ENCODE measurements at places on chromosomes 1 and 21.

DNA sequence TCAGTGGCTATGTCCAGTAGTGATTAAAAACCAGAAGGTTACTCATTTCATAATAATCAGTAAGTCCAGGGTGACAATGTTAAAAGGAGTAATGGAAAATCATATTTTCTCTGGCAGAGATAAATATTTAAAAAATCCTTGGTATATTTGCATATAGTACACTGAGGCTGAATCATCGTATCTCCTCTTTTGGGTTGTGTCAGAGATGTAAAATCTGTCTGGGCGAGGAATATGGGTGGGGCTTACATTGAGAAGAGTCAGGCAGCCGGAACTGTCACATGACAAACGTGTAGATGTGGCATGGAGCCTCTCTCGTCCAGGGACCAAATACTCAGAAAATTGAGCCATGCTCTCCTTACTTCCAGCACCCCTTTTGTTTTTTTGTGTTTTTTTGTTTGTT, 120.9 kb downstream of the FMN2 start:
- no peak for ATAC-seq

- no peak for ATAC-seq
Measured at GRCh38 chr1:205518661-205519540, 14.4 kb downstream of the CDK18 start.

DNA sequence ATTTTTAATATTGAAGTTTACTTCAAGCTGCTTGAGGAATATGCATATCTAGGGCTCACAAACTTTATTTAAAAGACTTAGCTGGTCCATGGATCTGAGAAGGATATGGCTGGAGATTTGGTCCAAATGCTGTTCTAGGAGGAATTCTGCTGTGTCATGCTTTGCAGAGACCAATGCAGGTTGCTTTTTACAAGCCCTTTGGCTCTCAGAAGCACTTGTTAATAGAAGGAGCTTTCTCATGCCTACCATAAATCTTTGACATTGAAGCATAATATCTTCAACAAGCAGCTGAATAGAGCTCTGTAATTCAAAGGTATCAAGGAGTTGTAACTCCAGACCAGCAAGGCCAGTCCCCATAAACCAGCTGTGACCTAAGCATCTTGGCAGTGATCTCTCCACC, 299.1 kb downstream of the HHAT start:
- no peak for ATAC-seq

DNA sequence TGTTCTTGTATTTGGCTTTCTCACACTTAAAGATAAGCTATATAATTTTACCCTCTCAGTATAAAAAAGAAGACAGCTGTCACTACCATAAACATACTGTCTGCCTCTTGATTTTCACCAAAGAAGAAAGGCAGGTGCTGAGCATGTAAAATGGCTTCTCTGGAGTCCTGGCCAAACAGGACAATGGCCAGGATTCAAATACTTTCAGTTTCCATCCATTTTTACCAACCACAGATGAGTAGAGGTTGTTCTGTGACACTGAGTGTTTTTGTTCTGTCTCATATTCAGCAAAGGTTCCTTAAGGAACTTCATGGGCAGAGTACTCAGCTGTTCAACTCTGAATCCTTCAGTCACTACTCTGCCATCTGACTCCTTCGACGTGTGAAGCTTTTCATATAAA, 29.4 kb upstream of the RAB3GAP2 start:
- ATAC-seq: no peak

DNA sequence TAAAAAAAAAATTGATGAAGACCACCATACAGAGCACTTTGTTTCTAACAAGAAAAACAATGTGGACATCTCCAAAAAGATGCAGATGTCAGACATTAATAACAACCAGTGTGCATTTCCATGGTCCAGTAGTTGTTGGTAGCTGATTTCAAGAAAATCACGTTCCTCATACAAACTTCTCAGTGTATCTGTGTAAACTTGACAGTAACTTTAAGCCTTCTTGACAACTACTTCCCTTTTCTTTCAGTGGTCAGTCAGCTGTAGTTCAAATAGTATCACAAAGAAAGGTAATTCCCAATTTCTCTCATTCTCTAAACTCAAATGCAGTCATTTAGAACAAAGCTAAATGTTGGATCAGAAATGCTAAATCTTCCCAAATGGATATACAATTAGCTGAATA, 879.9 kb downstream of the AMY1C start:
- no peak for ATAC-seq

GRCh38 chr21:29055080-29055479, 18.4 kb downstream of the CCT8 start:
- no peak for ATAC-seq

- ATAC-seq: no peak
Measured at GRCh38 chr1:198361237-198361767, 179.2 kb downstream of the ATP6V1G3 start.

DNA sequence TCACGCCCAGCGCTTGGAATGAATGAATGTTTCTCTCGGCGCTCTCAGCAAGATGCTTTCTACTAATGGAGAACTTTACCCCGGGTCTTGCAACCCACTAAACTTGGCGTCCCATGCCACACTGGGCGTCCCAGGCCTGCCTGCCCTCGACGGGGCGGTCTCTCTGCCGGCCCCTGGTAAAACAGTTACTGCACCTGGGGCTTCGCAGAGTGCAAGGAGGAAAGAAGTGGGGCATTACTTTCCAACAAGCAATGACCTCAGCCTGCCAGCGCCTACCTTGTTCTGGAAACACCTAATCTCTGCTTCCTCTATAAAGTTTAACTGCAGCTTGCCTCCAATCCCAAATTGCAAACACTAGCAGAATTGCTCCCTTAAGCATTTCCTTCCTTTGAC, 27.8 kb upstream of the NFIA start:
- ATAC-seq: no peak

DNA sequence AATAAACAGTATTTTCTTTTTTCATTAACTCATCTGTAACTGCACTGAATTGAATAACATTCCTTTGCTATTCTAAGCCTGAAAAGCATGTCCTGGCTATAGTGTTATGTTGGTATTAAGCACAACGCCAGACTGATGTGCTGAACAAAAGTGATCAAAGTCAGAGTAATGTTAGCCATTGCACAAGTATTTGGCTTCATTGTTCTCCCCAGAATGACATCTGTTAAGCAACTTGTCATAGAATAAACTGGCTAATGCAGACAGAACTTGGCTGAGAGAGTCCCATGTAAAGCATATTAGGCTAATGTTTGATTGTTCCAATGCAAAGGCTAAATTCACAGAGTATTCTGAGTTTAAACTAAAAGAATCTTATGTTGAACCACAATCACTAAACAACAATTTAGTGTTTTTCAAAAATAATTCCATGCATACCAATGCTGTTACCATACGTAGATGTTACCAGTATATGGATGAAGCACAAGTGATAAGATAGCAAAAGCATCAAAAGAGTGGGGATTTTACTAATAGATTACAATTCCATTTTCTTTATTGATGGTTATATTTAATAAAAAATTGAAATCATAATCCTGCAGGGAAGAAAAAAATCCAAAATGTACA, 235.3 kb upstream of the DMRTA2 start:
- ATAC-seq: peak; percentile 60

- ATAC-seq: peak; percentile 50
Measured at GRCh38 chr21:29075706-29076466, 2.4 kb upstream of the CCT8 start.

GRCh38 chr1:66275083-66275482, 258.9 kb upstream of the SGIP1 start:
- no peak for ATAC-seq

DNA sequence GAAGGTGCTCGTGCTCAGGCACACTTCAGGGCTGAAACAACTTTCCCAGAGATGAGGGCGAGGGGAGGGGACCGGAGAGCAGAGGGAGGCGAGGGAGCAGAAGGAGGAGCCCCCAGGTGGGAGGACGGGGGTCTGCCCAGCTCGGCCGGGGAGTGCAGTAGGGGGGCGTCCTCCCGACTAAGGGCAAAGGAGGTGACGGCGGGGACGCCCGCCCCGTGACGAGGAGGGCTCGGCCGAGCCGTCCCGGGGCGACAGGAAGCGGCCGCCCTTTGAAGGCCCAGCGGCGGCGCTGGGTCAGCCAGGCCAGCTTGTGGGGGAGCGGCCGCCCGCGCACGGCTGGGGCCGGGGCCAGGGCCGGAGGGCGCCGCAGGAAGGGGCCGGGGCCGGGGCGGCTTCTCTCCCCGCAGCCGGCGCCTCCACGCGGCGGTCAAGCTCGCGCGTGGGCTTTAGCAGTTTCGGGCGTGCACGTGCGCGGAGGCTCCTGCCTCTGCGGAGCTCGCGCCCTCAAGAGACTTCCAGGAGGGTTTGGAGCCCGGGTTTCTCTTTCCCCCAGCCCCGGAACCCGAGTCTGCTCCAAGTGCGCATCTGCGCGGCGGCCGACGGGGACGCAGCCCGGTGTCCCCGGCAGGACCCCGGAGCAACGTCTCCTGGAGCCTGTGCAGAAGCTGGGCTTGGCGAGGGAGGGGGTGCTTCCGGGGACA, 100.8 kb upstream of the SLC45A1 start:
- peak; percentile 37 for ATAC-seq

- ATAC-seq: no peak
Measured at GRCh38 chr1:238772322-238772721, 614.0 kb upstream of the CHRM3 start.

DNA sequence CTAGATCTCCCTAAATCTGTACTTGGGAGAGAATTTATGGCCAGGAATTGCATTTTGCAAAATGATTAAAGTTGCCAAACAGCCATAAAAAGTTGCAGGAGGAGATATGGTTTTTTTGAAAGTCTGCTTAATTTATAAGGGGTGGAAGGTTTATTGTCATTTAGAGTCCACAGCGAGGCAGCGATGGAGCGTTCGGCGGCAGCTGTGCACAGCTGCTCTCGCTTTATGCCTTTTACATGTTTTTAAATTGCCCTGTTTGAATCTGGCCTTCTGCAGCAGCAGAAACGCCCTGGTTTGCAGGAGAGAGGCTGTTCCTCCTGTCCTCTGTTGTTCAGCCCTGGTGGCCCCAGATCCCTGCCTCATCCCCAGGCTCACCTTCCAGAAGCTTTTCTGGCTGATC, 144.9 kb upstream of the POU3F1 start:
- ATAC-seq: no peak

DNA sequence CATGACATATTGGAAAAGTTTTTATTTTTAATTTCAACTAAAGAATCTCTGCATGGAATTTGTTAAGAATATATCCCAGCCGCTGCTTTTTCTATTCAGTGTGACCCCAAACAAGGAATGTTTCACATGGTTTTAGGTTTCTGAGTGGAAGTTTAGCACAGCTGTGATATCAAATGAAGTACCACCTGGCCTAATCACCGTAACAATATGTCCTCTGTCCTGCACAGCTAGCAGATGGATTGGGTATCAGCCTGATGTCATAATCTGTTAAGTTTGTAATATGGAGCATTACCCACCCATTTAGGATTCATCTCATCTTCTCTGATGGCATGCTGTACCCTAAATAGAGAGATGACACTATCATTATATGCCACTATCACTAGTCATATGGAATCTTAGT, 963.7 kb upstream of the ADGRL2 start:
- no peak for ATAC-seq

DNA sequence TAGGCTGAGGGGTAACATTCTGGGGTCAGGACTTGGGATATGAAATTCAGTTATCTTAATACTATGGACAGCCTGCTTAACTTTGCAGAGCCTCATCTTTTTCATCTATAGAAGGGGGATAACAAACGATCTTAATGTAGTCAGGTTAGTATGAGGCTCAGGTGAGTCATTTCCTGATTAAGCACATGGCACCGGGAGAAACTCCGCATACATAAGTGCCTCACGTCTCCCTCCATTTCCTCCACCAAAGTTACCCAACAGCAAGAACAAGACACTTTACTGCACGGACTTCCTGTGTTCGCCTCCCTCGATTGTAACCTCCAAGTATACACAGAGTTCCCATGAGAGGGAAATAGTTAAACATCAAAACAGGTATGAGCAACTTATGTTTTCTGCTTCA, 112.7 kb upstream of the COA6 start:
- peak; percentile 82 for ATAC-seq

GRCh38 chr1:101257500-101258325, 20.9 kb downstream of the S1PR1 start:
- peak; percentile 44 for ATAC-seq

GRCh38 chr1:208002078-208002477, 91.2 kb upstream of the CD34 start:
- no peak for ATAC-seq

DNA sequence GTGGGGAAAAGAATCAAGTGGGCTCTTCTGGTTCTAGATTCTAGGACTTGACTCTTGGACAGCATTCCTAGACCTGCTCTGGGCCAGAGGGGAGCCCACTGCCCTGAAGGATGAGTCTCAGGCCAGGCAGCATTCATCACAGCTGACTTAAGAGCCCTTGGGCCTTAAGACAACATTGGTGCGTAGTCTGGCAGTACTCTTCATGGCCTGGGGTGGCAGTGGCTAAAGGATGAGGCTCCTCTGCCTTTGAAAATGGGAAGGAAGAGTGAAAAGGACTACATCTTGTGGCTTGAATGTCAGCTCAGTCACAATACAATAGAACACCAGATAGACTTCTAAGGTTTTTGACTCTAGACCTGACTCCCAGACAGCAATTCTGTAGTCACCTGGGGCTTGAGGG, 1415.1 kb upstream of the PRMT6 start:
- ATAC-seq: no peak

- ATAC-seq: no peak
Measured at GRCh38 chr21:26795866-26796329, 49.3 kb downstream of the ADAMTS1 start.

DNA sequence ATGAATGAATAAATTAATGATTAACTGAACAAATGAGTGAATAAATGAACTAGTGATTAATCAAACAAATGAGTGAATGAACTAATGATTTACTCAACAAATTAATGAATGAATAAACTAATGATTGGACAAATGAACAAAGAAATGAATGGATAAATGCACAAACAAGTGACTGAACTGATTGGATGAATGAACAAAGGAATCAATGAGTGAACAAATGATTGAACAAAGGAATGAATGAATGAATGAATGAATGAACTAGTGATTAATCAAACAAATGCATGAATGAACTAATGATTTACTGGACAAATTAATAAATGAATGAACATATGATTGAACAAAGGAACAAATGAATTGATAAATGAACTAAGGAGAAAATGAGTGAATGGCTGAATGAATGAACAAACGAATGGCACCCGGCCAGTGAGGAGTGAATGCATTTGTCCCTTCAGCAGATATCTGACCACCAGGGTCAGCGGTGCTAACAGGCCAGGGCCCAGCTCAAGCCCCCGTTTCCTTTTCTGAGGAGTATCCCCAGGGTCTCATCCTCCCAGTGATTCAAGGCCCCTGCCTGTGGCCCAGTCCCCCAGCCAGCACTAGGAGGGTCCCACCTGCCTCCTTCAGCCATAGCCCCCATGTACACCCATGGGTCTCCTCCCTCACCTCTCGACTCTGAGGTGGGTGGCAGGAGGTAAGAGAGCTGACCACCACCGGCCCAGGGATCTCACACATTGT, 49.9 kb downstream of the WNT9A start:
- no peak for ATAC-seq
